ENCODE measurements at places on chromosomes 2 and 18.

DNA sequence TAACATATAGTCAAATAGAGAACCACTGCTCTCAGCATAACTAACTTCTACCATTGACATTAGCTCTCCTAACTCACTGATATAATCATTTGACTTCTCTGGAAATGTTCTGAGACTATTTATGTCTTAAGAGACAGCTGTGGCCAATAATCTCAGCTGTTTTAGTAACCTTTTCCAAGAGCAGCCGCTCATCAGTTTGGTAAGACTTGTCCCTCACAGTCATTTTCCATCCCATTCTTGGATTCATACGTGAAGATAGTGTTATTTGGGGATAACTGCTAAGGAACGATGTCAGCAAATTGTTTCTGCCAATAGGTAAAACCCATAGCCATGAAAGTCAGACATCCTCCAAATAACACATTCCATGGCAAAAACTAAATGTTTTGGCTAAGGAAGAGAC is 127.8 kb downstream of the LNPK start:
- no peak for DNase-seq

GRCh38 chr2:7196883-7197282 is 279.7 kb downstream of the RNF144A start:
- no peak for DNase-seq

DNA sequence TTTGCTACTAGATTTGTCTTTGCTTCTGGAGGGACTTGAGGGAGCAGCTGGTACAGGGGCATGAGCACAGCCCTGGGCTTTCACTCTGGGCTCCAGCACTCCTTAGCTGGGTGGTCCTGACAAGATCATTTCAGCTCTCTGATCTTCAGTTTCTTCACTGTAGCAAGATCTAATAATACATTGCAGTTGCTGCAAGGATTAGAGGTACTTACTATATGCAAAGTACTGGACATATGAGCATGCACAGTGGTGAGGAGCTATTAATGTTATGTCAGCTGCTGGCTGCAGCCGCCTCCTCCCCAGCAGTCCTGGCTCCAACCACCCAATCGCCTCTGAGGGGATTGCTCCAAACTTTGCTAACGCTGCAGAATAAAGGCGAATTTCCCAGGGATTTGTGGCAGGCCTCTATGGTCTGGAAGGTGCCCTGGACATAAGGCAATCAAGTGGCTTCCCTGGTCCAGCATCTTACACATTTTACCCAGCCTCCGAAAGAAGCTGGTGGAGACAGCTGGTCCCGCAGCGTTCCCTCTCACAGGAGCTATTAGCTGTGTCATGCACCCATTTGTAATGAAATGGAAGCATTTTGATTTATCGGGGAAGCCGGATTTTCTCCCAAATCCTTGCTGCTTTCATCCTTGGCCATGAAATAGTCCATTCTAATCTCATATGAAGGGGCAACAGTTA is 96.7 kb downstream of the RHOB start:
- DNase-seq, result no peak

DNA sequence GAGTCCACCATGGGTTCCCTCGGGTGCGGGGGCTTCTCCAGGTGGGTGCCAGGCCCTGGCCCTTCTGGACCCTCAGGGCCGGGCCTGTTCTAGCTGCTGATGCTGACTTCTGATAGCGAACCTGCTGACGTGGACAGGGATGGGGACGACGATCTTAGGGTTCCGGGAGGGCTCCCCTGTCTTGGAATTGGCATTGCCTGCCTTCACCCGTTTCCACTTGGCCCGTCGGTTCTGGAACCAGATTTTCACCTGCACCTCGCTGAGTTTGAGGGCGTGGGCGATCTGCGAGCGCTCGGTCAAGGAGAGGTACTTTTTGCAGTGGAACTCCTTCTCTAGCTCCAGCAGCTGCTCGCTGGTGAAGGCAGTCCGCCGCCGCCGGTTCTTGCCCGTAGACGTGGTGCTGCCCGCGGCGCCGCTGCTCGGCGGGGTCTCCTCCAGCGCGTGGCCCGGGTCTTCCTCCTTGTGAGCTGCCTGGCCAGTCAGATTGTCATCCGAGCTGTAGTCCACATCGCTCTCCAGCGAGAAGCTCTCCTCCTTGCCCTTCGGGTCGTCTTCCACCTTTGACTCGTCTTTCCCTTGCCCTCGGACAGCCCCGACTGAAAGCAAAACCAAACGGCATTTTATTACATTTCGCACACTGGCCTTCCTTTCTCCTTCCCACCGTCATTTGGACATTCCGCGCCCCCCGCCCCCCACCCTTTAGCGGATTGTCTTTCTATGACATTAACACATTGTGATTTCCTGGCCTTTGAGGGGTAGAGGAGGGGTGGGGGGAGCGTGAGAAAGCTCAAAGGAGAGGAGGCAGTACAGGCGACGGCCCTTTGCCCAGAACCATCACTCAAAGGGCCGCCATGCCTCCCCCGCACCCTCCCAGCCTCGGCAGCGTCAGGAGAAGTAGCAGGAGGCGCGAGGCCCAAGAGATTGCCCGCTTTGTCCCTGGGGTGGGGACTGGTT is 2.1 kb downstream of the GBX2 start:
- DNase-seq, result no peak

Measured in GM04503 (cell line).